Type B pancreatic cell (in vitro differentiated cells): ENCODE measurements at places on chromosomes 1 and 21.

DNA sequence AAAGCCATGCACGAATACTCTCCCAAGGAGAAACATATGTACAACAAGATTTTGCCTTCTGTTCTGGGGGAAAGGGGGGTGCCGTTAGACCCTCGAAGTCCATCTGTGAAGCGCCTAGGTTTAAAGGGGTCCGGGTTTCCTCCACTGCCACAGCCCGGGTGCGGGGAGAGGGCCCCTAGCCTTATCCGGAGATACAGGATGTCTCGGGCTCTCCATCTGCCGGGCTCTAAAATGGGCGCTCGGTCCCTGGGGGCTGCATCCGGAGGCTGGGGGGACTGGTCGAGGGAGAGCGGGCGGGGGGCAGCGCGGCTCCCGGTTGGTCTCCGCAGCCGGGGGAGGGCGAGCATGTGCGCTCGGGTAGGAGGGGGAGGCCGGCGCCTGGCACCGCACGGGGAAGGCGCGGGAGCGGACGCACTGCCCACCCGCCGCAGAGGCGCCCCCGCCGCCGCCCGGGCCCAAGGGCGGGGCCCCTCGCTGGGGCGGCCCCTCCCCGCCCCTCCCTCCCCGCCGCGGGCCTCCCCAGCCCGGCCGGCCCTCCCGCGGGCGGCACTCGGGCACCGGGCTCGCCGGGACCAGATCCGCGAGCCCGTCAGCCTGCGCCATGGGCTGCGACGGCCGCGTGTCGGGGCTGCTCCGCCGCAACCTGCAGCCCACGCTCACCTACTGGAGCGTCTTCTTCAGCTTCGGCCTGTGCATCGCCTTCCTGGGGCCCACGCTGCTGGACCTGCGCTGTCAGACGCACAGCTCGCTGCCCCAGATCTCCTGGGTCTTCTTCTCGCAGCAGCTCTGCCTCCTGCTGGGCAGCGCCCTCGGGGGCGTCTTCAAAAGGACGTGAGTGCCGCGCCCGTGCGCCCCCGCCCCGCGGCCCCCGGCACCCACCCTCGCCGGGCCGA lies 63.1 kb downstream of the ELK4 start:
- H3K27me3 ChIP-seq, result peaks cover 77% of the 10 kb centered on the region
- peak overlapping the region; percentile 77 for H3K4me3 ChIP-seq
- peaks cover 4% of the 10 kb centered on the region for H3K4me1 ChIP-seq

- no peak overlapping the region for H3K4me3 ChIP-seq
These were observed 183.2 kb downstream of the TRABD2B start for GRCh38 chr1:47813970-47814369.

DNA sequence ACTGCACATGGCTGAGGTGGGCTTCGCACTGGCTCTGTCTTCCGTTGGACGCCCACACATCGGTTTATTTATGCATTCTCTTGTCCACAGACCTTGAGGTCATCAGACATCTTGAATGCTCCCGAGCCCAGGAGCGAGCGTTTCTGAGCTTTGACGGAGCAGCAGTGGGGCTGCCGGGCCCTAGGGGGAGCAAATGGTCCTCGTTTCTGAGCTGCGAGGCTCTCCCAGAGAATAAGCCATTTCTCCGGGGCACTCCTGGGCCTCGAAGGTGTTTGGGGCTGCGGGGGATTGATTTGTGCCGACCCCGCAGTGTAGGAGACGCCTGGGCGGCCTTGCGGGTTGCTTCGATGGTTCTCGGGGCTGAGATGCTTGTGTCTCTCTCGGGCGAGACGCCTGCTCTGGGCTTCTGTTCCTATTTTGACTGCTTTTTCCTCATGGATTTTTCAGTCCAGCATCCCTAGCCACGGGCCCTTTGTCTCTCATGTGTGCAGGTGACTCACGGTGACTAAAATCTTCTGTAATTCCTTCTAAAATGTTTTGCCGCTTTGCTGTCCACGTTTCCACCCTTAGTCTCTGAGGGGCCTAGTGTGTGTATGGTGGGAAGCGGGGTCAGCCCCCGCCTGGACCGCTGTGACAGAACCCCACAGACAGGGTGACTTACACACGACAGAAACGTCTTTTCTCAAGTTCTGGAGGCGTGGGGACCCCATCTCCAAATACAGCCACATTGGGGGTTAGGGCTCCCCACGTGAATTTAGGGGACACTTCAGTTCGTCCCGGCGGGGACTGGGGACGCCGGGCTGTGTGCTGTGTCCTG lies 62.1 kb downstream of the FAAP20 start:
- no peaks in the 10 kb centered on the region for H3K27me3 ChIP-seq
- peak overlapping the region; percentile 89 for H3K27ac ChIP-seq
- DNase-seq, result no peak
- peaks cover 31% of the 10 kb centered on the region for H3K4me1 ChIP-seq
- no peaks in the 10 kb centered on the region for H3K36me3 ChIP-seq

- H3K4me3 ChIP-seq, result no peak overlapping the region
- no peak for DNase-seq
- H3K4me1 ChIP-seq, result peaks cover 38% of the 10 kb centered on the region
- peaks cover 56% of the 10 kb centered on the region for H3K27me3 ChIP-seq
- no peaks in the 10 kb centered on the region for H3K36me3 ChIP-seq
These were observed 266.2 kb downstream of the FOXD2 start for GRCh38 chr1:47703981-47704596.

DNA sequence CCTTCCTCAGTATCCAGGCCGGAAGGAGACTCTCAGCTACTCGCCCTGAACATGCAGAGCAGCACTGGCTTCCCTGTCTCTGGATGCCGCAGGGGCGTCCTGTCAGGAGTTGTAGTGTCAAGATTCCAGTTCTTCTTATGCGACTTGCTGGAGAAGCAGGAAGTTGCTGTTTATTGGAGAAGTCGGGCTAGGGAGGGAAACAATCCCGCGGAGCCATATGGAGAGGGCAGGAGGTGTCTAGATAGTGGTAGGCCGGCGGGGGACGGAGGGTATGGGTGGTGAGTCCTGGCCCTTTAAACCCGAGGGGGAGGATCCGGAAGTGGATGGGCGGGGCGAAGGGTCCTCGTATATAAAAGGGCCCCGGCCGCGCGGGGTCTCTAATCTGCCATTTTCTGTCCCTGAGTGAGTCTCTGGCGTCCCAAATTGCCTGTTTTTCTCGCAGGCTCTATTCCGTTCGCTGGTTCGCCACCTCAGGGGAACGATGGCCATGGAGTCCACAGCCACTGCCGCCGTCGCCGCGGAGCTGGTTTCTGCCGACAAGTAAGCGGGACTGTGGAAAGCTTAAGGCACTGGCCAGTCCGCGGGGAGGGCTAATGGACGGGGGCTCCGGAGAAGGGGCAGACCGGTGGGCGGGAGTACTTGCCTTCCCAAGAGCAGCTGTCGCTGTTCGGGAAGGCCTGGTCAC lies at the start of gene NASP:
Gene NASP, plus strand, starts transcription at position 376 of the 685 bp plus-strand sequence. Its CDS starts 106 bp downstream, at position 482.
- peaks cover under 1% of the 10 kb centered on the region for H3K36me3 ChIP-seq
- peak within 1 kb of the TSS; percentile 100 for H3K27ac ChIP-seq
- H3K4me1 ChIP-seq, result peaks cover 7% of the 10 kb centered on the region
- no peaks in the 10 kb centered on the region for H3K27me3 ChIP-seq
- peak within 1 kb of the TSS; percentile 98 for H3K4me3 ChIP-seq

GRCh38 chr1:20717452-20718342 lies at the start of gene KIF17:
Gene KIF17, minus strand, starts transcription at chr1:20718007. Its CDS starts 301 bp downstream, at chr1:20717706.
- peak within 1 kb of the TSS; percentile 37 for H3K27ac ChIP-seq
- no peaks in the 10 kb centered on the region for H3K36me3 ChIP-seq
- H3K4me1 ChIP-seq, result peaks cover 3% of the 10 kb centered on the region
- H3K4me3 ChIP-seq, result peak within 1 kb of the TSS; percentile 84

- H3K36me3 ChIP-seq, result no peaks in the 10 kb centered on the region
- peak; percentile 66 for DNase-seq
- H3K4me1 ChIP-seq, result peaks cover 39% of the 10 kb centered on the region
- H3K27ac ChIP-seq, result peak overlapping the region; percentile 66
- no peak overlapping the region for H3K4me3 ChIP-seq
These were observed 40.2 kb downstream of the HSPG2 start for GRCh38 chr1:21896652-21897532.

GRCh38 chr1:26409191-26409807 lies 1.3 kb upstream of the LIN28A start:
- peaks cover 50% of the 10 kb centered on the region for H3K27me3 ChIP-seq
- H3K4me1 ChIP-seq, result peaks cover 29% of the 10 kb centered on the region
- DNase-seq, result no peak

DNA sequence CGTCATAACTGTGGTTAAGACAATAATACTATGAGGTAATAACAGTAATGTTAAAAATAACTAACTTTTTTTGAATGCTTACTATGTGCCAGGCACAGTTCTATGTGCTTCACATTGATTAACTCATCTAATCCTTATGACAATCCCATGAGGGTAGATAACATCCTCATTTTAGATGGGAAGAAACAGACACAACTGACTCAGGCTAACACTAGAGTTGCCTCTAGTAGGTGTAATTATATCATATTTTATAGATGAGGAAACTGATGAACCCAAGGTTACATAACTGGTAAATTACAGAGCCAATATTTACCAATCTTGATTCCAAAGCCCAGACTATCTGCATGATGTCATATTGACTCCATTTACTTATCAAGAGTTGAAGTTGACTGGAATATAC lies 23.5 kb downstream of the SERPINC1 start:
- DNase-seq, result no peak
- H3K36me3 ChIP-seq, result peaks cover 7% of the 10 kb centered on the region
- no peaks in the 10 kb centered on the region for H3K27me3 ChIP-seq
- peak overlapping the region; percentile 80 for H3K27ac ChIP-seq

DNA sequence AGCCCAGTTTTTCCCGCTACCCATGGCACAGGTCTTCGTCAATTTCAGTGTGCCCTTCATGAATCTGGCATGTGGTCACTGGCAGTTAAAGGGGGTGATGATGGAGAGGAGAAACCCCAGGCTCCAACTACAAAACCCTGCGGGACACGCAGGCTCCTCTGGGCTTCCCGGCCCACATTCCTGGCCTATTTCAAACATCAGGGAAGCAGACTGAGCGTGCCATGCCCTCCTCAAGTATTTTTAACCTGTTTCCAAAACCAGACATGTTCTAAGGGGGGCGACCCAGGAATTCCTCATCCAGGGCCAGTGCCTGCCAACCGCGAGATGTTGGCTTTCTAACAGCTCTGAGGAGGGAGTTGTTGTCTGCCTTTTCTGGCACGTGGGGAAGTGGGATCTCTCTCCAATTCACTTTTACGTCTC lies 85.1 kb downstream of the CAPZB start:
- peaks cover 39% of the 10 kb centered on the region for H3K4me1 ChIP-seq
- no peak for DNase-seq
- H3K4me3 ChIP-seq, result no peak overlapping the region
- H3K36me3 ChIP-seq, result peaks cover 9% of the 10 kb centered on the region

GRCh38 chr21:25927195-25927880 lies 192.6 kb downstream of the GABPA start:
- H3K4me3 ChIP-seq, result no peak overlapping the region
- H3K4me1 ChIP-seq, result peaks cover 6% of the 10 kb centered on the region
- no peaks in the 10 kb centered on the region for H3K27me3 ChIP-seq
- H3K27ac ChIP-seq, result no peak overlapping the region
- peaks cover 46% of the 10 kb centered on the region for H3K36me3 ChIP-seq
- no peak for DNase-seq

- no peaks in the 10 kb centered on the region for H3K36me3 ChIP-seq
- peaks cover 5% of the 10 kb centered on the region for H3K27me3 ChIP-seq
- H3K4me3 ChIP-seq, result no peak overlapping the region
- peaks cover 11% of the 10 kb centered on the region for H3K4me1 ChIP-seq
- DNase-seq, result no peak
These were observed 15.3 kb downstream of the VAV3 start for GRCh38 chr1:107949467-107950253.

DNA sequence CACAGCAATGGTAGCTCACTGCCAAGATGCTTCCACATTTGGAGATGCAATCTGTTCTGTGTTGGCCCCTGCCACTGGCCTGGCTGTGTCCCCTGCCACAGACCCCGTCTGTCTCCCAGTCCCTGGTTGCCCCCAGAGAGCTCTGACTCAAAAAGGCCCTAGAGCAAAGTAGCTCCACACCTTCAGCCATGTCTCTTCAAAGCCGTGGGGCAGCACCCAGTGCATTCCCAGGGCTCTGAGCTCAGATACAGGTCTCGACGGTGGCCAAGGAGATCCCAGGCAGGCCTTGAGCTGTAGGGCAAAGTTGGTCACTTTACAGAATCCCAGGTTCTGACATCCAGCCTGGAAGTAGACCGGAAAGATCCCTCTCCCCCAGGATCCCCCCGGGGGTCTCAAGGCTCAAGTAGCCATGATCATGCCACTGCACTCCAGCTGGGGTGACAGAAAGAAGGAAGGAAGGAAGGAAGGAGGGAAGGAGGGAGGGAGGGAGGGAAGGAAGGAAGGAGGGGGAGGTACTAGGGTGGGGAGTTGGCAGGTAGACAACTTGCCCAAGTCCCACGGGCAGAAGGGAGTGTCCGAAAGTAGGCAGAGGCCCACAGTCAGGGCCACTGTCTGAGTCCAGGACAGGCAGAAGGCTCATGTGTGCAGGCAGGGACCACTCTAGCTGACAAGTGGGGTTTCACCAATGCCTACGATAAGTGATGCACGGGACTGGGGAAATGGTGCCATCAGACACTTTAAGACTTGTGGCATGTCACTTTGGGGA lies 4.8 kb upstream of the ARF1 start:
- DNase-seq, result no peak
- H3K36me3 ChIP-seq, result no peaks in the 10 kb centered on the region
- H3K27ac ChIP-seq, result no peak overlapping the region
- H3K27me3 ChIP-seq, result peaks cover 10% of the 10 kb centered on the region
- H3K4me3 ChIP-seq, result peak overlapping the region; percentile 24
- H3K4me1 ChIP-seq, result peaks cover 5% of the 10 kb centered on the region

GRCh38 chr1:207070811-207071210 lies 17.7 kb downstream of the PFKFB2 start:
- no peaks in the 10 kb centered on the region for H3K27me3 ChIP-seq
- no peak overlapping the region for H3K4me3 ChIP-seq
- DNase-seq, result no peak

GRCh38 chr1:171254859-171255258 lies 6.6 kb downstream of the FMO1 start:
- H3K4me3 ChIP-seq, result no peak overlapping the region
- no peak for DNase-seq
- peaks cover 27% of the 10 kb centered on the region for H3K4me1 ChIP-seq
- H3K36me3 ChIP-seq, result no peaks in the 10 kb centered on the region
- no peak overlapping the region for H3K27ac ChIP-seq
- peaks cover 40% of the 10 kb centered on the region for H3K27me3 ChIP-seq

DNA sequence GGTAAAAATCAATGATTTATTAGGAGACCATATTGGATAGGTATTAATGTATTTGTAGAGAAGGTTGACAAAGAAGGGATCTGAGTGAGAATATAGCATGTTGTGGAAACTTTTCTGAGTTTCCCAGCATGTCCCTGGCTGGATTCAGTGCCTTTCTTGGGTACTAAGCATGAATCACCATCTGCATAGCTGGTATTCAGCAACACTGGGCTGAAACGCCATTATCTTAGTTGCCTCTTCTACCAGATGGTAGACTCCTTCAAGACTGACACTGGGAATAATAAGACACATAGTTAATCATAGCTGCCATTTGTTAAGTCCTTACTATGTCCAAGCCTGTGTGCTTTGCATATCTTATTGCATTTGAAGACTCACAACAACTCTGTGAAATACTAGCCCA lies 45.5 kb downstream of the ATP5PF start:
- no peaks in the 10 kb centered on the region for H3K27me3 ChIP-seq
- no peaks in the 10 kb centered on the region for H3K36me3 ChIP-seq
- no peak for DNase-seq
- H3K27ac ChIP-seq, result no peak overlapping the region

- H3K27me3 ChIP-seq, result peaks cover 21% of the 10 kb centered on the region
- no peak overlapping the region for H3K4me3 ChIP-seq
- H3K36me3 ChIP-seq, result no peaks in the 10 kb centered on the region
- no peak overlapping the region for H3K27ac ChIP-seq
These were observed 107.9 kb downstream of the S1PR1 start for GRCh38 chr1:101344745-101345144.
